ENCODE measurements at places on chromosomes 12 and 14.

DNA sequence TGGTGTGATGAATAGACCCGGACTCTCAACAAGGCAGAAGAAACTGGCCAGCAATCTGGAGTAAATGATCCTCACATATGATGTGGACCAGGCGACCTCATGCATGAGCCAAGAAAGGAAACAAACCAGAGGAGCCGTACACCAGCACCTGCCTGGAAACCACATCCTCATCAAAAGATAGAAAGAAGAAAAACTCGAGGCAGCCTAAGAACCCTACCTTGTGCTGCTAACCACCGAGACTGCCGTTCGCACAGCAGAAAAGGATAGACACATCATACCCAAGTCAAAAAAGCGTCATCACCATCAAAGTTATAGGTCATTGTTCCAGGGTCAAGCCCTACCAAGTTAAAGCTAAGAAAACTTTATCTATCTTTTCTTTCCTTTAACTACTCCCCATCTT lies 66.7 kb downstream of the RESF1 start:
- DNase-seq = no peak

DNA sequence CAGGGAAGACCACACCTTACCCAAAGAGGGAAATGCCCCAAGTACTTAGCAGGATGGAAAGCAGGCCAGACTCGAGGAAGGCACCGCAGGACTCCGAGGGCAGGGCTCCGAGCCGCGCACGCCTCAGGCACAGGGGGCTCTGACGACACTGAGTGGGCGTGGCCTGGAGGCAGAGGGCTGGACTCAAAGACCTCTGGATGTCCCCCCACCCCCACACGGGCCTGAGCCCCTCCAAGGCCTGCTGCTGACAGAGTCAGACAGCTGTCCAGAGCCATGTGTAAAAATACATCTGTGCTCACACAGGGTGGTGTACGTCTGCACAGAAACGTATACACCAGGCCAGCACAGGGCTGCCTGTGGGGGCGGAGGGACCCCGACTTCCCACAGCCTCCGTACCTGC lies 1.4 kb downstream of the AKT1 start:
- DNase-seq = peak; percentile 14

- DNase-seq = no peak
Measured at GRCh38 chr12:116325336-116325664, 47.8 kb upstream of the MED13L start.

- DNase-seq = no peak
Measured at GRCh38 chr12:131672941-131673887, 37.7 kb upstream of the SFSWAP start.

DNA sequence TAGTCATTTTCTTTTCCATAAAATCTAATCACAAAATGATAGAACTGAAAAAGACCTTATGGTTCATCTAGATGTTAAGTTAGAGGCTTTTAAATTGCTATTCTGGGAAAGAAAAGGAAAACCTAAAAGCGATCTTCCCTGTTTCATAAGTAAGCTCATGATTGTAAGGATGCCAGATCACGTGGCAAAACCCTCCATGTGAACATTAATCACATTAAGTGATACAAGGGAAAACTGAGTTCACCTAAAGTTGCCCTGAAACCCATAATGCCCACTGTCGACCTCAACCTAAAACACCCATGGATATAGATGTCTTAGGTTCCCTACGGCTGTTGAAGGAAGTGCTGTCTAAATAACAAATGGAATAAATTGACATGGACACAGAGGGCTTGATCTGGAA lies 3.0 kb upstream of the STXBP6 start:
- no peak for DNase-seq

- DNase-seq = no peak
Measured at GRCh38 chr12:94673496-94673895, 23.1 kb upstream of the TMCC3 start.

DNA sequence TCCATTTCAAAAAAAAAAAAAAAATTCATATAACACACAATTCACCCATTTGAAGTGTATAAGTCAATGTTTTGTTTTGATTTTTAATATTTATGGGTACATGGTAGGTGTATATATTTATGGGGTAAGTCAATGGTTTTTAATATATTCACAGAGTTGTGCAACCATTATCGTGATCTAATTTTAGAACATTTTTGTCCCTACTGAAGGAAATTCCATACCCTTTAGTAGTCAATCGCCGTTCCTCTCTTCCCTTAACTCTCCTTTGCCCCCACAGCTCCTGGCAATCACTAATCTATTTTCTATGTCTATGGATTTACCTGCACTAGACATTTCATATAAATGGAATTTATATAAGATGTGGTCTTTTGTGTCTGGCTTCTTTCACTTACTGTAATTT lies 92.8 kb downstream of the TRAFD1 start:
- no peak for DNase-seq

DNA sequence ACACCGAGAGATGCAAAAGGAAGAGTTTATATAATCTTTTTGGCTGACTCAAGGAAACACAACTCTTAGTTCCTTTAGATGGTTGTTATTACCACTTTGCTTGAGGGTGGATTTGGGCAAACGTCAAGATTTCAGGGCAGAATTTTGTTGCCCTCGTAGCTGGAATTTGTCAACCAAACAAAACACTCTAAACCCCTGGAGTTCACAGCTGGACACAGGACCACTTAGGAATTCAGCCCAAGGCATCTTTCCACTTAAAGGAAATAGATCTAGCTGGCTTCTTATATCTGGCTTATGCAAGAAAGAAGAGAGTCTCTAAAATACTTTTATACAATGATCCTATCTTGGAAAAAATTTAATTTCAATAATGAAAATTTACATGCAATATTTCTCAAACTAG lies 237.8 kb upstream of the LRIG3 start:
- DNase-seq = no peak

- no peak for DNase-seq
Measured at GRCh38 chr14:99732436-99733210, 48.5 kb downstream of the CYP46A1 start.

Measured in hematopoietic multipotent progenitor cell treated with erythropoietin and hydrocortisone succinate and interleukin-3 and kit ligand, for 17 days (in vitro differentiated cells).